Stimulated activated CD4-positive, alpha-beta T cell treated with anti-CD3 and anti-CD28 coated beads, Interleukin-15, amount 100 ng/mL, for 1 hour (primary cell): ENCODE measurements at places on chromosomes 3 and 15.

DNA sequence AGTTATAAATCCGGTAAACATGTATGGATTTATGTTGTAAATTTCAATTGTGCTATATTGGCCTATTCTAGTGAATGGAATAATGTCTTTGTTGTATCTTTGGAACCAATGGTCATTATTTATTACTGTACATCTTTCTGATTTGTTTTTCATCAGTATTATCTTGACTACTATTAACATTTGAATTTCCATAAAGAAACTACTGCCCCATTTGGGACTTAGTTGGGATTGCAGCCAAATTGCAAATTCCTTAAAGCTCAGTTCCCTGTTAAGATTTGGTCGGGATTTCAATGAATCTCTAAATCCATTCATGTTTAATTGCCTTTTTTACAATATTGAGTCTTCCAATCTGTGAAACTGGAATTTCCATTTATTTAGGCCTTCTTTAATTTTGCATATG, 822.4 kb upstream of the CADM2 start:
- no peak for DNase-seq

DNA sequence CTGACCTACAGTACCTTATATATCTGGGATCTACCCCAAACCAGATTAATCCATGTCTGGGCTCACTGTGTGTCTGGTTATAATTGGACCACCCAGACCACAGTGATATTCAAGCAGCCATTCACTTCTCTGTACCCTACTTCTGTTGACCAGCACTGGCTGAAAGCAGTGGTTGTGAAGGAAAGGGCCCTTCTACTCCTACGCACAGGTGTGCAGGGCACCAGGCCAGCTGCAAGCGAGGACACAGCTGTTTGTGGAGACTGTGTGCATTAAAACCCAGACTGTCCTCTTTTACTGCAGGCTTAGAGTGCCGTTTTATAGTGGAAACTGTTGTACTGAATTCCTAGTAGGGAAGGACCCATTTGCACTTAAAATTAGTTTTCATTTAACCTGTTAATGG, 29.5 kb downstream of the CTDSPL start:
- DNase-seq = no peak

DNA sequence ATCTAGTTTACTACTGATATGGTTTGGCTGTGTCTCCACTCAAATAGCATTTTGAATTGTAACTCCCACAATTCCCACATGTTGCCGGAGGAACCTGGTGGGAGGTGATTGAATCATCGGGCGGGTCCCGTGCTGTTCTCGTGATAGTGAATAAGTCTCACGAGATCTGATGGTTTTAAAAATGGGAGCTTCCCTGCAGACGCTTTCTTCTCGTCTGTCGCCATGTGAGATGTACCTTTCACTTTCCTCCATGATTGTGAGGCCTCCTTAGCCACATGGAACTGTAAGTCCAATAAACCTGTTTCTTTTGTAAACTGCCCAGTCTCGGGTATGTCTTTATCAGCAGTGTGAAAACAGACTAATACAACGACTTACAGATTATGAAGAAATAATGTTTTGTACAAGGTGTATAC, 35.6 kb upstream of the PYDC2 start:
- DNase-seq = no peak

DNA sequence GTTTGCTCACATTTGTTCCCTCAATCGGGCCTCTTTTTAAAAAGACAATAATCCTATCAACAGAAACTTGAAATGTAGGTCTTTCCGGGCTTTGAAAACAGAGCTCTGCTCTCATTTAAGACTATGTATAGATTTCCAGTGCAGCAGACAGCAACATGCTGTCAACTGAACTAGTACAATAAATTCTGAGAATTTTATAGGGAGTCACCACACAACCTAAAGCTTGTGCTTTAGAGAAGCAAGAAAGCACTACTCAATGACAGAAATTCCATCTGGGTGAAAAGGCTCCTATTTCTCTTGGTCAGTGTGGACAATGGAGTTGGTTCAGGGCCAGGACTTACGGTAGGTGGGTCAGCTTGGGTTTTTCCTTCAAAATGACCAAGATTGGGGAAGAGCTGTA, 583.5 kb downstream of the ROBO1 start:
- DNase-seq = no peak

- DNase-seq = no peak
These were observed 23.2 kb downstream of the SENP8 start for GRCh38 chr15:72141171-72142084.

GRCh38 chr3:17023006-17023664, 138.4 kb downstream of the PLCL2 start:
- no peak for DNase-seq

DNA sequence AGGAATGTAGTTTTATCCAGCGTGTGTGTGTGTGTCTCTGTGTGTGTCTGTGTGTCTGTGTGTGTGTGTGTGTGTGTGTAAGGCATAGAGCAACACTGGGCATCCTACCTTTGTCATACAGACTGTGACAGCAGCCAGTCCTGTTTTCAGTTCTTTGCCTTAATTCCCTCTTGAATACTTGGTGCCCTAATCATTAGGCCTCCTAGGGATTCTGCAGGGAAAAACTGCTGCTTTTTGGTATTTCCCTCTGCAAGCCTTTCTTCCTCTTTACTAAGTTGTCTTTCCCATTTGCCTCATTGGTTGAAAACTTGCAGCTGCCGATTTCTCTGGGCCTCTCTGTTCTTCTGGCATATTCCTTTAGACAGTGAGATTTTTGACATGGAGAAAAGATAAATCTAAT, 9.2 kb downstream of the SLC25A36 start:
- DNase-seq = no peak

DNA sequence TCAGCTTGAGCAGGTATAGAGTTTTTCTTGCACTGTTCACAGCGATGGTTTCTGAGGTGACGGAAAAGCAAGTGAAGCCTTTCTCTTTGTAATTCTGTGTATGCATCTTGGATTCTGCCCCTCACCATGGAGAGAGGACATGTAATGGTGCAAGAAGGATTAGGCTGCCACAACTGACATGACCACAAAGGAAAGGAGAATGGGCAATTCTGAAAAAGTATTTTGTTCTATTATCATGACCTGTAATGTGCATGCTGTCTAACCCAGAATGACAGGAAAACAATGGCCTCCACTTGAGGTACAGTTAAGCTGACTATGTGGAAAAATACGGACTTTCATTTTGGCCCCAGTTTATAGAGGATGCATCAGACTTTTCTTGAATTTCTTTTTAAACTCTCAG, 226.9 kb downstream of the IL5RA start:
- no peak for DNase-seq
